ENCODE measurements at places on chromosomes 16 and 17.

DNA sequence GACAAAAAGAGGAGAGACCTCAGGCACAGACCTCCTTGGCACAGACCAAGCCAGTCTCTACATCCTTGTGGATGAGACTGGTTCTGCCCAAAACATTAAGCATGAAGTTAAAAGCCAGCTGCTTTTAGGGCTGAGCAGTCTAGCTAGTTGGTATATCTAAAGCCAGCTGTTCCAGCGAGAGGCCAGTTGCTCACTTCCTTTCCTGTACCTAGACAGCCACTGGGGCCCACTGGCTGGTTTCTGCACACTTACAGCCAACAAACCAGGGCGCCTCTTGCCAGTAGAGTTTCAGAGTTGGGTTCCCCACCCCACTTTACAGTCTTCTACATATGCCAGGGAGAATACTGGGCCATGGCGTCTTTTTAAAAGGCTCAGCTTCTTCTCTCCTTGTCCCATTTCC, 242.4 kb downstream of the ZFHX3 start:
- DNase-seq, result no peak

DNA sequence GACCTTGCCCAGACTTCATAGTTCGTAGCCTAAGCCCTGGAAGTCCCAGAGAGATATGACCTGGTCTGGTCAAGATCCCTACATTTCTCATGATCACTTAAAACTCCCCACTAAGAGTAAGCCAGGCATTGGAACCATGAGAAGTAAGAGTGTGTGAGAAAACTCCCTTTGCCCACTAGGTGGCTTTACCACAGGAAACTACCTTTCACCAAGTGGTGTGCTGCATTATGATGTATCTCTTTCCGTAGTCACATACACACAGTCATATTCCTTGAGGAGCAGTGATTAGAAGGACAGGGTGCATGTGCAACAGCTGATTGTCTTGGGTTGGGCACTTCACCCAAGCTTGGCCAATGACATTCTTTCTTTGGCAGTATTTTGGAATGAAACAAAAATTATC, 639.3 kb downstream of the KCNJ2 start:
- DNase-seq, result no peak

DNA sequence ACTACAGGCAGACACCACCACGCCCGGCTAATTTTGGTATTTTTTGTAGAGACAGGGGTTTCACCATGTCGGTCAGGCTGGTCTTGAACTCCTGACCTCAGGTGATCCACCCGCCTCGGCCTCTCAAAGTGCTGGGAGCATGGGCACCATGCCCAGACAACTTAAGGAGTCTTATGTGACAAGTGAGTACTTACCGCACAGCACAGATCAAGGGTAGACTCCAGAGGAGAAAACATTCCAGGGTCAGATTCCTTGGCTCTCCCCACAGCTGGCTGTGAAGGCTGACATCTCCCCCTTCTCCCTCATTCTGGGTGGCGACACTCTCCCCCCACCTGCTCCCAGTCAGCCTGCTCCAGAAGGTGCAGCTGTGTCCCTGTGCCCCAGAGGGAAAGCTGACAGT, 10.6 kb downstream of the ZSCAN10 start:
- no peak for DNase-seq

DNA sequence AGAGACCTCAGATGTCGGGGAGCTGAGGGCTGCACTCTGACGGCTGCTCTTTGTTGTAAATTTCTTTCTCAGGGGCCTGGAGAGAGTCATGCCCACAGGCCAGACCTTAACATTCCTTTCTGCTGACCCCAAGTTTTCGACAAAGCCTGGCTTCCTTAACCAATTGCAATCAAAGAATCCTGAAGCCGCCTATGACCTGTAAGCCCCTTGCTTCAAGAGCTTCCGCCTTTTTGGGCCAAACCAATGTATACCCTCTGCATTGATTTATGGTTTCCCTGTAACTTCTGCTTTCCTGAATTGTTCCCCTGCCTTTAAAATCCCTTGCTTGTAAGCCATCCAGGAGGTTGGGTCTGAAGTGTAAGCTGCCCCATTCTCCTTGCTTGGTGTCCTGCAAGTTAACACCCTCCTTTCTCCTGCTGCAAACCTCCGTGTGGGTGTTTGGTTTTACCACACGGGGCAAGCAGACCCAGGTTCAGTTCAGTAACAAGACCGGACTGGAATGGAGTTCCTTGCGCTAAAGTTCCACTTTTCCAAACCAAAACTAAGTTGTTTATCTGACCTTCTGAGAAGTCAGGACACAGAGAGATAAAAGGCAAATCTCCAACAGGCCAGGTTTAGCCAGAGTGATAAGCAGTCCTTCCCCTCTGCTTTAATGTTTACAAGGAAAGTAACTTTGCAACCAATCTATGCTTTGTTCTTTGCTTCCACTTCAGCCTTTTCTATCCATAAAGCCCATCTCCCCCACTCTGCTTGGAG, 141.6 kb downstream of the KCNJ12 start:
- no peak for DNase-seq

GRCh38 chr17:63477480-63478440, 899 bp downstream of the ACE start:
- no peak for DNase-seq

All from activated CD8-positive, alpha-beta memory T cell treated with anti-CD3 and anti-CD28 coated beads, Interleukin-2, amount 50 U/mL, for 4 hours (primary cell).